ENCODE measurements at places on chromosomes 3 and 15. TPM values are rescaled to one million over a fixed set of nuclear protein-coding genes. Genes with fewer than 3 reads are reported as not detected.

DNA sequence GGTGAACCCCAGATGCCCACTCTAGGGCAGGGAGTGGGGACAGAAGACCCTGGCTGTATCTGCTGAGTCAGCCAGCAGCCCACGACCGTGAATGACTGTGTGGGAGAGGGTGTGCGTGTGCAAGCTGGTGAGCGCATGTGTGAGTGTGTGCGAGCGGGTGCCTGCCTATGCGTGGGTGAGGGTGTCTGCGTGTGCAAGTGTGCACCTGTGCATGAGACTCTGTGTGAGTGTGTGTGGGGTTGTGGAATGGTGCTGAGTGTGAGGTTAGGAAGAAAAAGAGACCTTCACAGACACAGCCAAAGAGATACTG, 149.2 kb downstream of the RAB11A start:
- DNase-seq, result no peak

GRCh38 chr3:115549071-115549470, 74.2 kb upstream of the GAP43 start:
- DNase-seq, result no peak

KCNMB2 gene
- not detected for total RNA-seq

ELP6 gene
- 34.7 TPM for total RNA-seq

DNA sequence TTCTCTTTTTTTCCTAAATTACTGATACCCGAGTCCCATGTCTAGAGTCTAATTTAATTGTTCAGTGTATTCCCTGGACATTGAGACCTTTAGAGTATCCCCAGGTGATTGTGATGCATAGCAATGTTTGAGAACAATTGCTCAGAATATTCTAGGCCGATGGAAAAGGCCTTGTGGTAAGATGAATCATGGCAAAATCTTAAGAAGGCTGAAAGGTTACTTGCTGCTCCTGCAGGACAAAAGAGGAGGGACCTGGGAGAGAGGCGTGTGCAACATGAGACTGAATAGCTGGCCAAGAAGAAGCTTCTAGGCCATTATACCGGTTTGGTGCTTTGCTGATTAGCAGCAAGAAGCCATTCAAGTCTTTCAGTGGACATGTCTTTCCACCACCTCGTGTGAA, 256.6 kb downstream of the ROBO2 start:
- DNase-seq, result no peak

- no peak for DNase-seq
Observed at GRCh38 chr15:26443321-26443720, 329.5 kb downstream of the GABRB3 start.

GRCh38 chr15:48447657-48448056, 116.4 kb downstream of the DUT start:
- DNase-seq, result no peak

DNA sequence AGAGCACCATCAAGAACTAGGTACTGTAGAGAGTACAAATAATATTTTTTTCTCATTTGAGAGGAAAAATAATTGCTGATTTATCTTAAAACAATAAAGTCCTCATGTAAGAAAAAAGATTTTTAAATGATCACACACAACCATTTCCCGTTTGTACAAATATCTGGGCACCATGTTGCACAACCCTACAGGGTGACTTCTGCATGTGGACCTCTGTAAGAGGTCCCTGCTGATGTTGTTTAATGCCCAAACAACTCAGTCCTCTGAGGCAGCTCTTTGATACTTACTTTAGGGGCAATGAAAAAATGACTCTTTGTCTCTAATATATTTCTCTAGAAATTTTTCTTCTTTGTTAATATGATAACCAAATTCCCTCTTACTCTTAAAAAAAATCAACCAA, 168.1 kb upstream of the SATB1 start:
- no peak for DNase-seq

DCP1A gene
- 61.5 TPM for total RNA-seq

GRCh38 chr3:25967385-25967784, 177.5 kb downstream of the OXSM start:
- no peak for DNase-seq

Data from activated T-cell treated with anti-CD3 and anti-CD28 coated beads, Interleukin-2, amount 50 U/mL, for 4 hours (primary cell).